ENCODE measurements at places on chromosomes 11 and 22.

DNA sequence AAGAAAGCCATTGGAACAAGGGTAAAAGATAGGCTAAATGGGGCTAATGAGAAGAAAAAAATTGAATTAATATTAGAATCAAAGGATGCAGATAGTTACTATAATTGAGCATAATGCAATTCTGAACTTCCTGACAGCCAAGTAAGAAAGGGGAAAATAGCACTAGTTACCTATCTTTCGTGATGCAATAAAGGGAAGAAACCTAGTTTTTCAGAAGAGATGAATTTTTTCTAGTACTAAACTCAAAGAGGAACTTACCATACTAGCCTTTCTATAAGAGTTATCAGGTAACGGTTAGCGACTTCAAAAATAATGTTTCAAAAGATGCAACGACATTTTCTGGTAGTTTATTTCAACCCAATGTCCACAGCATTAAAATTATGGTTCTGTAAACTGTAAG lies 8.8 kb upstream of the WT1 start:
- no peak for DNase-seq

- no peak for DNase-seq
These were observed 53.9 kb downstream of the GGTLC2 start for GRCh38 chr22:22698263-22698750.

DNA sequence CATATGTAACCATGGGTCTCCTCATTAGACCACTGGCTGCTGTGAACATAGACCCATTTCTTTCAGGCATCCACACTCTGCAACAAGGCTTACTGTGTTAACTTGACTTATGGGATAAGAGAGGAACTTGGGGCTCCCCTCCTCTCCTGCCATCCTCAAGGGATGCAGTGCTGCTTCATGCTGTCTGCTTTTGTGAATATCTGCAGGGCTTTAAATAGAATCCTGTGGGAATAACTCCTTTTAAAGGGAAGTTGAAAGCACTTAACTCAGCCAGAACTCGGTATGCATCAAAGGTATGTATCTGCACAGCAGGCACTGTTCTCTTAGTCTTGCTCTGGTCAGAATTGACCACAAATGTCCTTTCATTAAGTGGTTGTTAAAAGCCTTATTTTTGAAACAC lies 222.5 kb upstream of the KIRREL3 start:
- no peak for DNase-seq

- DNase-seq = no peak
These were observed 11.4 kb downstream of the ALDH3B2 start for GRCh38 chr11:67662835-67663531.

DNA sequence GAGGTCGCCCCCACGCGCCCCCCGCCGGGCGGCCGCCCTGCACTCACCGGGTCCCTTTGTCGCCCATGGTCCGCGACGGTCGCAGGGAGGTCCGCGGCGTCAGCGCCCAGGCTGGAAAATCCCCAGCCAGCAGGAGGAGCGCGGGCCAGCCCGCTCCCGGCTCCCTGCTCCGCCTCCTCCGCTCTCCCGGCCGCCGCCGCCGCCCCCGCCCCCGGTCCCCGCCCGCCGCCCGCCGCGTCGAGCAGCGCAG lies at the start of gene ARRB1:
TSS of gene ARRB1 (minus strand) at position 121 of the 250 bp plus-strand sequence. CDS start at position 67, 54 bp downstream.
- DNase-seq = no peak

- peak; percentile 13 for DNase-seq
These were observed 18.4 kb downstream of the SELENOO start for GRCh38 chr22:50218996-50219727.

GRCh38 chr11:2166091-2166851 lies 5.3 kb upstream of the INS start:
- DNase-seq = peak; percentile 22

DNA sequence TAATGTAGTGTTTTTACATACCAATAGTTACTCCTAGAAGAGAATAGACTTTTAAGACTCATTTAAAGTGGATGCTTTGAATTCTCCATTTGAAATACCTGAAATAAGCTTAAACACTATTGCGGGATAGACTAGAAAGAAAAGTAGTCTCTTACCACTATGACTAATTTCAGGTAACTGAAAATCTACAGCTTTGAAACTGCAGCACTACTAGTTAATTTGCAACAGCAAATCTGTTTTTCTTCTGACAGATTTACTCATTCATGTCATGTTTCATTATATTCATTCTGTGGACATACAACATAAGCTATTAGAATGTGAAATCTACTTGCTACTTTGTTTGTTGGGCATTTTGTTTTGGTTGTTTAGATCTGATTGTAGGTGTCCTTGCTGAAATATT lies 153.6 kb downstream of the MAML2 start:
- no peak for DNase-seq

DNA sequence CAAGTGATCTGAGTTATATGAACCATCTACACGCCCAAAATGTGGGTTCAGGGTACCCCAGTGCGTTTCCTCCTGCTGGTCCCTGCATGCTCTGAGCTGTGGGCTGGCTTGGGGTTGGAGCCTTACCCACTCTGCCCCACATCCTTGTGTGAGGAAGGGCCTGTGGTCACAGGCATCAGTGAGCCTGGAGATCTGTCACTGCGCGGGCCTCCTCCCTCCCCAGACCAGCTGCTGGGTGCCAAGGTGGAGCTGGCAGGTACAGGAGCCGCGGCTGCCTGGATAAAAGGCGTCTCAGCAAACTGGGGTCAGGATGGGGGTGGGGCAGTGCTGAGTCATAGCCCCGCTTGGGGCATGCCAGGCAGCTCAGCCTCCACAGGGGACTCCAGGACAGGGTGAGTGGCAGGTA lies 17.9 kb downstream of the GNAZ start:
- DNase-seq = no peak

GRCh38 chr11:68942095-68942620 lies 38.5 kb downstream of the IGHMBP2 start:
- DNase-seq = no peak

DNA sequence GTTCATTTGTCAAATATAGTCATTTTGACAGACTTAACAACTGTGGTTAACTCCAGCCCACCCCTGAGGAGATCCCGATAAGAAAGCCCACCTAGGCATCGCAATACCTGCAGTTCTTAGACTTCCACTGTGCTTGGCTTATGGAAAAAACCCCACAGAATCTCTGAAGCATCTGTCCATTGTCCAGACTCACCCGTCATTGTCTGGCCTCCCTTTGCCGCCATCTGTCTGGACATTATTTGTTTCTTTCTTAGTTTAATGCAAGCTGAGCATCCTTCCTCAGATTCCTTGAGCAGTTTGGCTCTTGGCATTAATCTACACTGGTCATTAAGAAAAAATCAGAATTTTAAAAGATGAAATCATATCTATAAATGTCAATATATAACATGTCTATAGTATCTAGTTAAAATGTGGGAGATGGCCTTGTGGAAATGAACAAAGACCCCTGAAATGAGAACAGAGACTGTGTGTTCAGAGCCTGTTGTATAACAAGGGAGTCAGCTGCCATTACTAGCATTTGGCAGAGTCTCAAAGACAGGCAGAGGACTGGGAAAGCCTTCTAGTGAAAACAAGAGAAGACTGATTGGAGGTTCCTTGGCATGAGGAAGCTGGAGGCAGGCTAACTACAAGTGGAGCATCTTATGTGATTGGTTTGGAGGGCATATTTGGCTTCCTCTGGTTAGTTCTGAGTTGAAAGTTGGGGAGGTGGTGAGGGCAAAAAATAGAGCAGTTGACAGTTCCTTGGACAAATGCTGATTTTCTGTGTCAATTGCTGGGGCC lies 80.4 kb downstream of the SPON1 start:
- no peak for DNase-seq

- DNase-seq = no peak
These were observed 87.4 kb downstream of the EIF3M start for GRCh38 chr11:32671051-32671450.

GRCh38 chr11:17014833-17015626 lies 816 bp upstream of the PLEKHA7 start:
- peak; percentile 10 for DNase-seq

- DNase-seq = no peak
These were observed 744.6 kb downstream of the FAM181B start for GRCh38 chr11:81989093-81989492.

DNA sequence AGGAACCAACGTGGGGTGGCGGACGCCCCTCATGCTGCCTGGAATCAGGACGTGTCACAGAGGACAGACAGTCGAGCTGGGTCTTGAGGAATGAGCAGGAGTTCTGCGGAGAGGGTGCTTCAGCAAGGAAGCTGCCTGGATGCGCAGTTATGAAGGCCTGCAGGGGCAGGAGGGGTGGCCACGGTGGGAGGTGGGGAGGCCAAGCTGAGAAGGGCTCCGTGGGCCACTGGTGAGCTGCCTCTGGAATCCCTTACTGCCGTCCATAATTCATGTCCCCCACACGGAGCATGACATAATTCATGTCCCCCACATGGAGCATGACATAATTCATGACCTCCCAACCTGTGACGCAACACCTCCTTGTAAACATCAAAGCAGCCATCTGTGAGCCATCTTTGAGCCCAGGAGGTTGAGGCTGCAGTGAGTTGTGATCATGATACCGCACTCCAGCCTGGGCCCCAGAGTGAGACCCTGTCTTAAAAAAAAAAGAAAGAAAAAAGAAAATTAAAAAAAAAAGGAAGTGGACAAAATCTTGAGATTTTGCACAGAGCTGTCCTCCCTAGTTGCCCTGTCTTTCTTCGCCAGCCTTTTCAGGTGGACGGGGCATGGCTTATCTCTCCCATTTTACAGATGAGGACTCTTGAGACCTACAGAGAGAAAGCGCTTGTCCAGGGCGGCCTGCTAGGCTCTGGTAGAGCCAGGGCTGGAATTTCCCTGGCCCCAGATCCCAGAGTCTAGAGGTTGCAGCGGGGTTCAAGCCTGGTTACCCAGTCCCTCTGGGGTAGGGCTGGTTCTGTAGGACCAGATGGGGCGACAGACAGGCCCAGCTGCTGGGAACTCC lies 24.3 kb upstream of the PICK1 start:
- DNase-seq = no peak

DNA sequence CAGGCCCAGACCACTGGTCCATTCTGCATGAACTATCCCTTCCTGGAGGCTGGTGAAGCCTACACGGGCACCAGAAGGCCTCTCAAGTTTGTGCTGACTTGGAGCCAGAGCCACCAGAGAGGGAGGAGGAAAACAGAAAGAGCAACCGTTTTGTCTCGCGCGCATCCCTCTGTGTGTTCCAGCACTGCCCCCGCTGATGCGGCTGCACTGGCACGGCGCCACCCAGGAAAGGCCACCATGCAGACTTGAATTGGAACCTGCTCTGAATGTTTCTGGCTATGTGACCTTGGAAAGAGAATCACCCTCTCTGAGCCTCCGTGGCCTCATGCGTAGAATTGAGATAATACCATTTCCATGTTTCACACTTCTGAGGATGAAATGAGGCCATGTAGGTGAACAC lies 7.4 kb upstream of the ACRV1 start:
- no peak for DNase-seq

- peak; percentile 36 for DNase-seq
These were observed 294.3 kb downstream of the OPCML start for GRCh38 chr11:133238027-133238426.

DNA sequence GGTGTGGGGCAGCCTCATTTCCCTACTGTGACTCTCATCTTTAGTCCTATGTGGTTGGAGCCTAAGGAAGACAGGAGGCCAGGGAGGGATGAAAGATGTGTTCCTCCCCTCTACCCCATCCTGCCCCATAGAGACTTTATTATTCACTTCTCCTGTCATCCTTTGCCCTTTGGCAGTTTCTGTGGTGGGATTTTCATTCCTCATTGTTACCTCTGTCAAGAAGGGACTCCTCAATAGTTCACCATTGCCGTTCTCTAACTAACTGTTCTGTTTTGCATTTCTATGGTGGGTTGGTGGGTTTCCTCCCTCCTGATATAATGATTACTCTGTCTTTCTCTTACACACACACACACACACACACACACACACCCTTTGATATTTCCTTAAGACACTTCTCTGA lies 202.3 kb downstream of the DSCAML1 start:
- DNase-seq = no peak

DNA sequence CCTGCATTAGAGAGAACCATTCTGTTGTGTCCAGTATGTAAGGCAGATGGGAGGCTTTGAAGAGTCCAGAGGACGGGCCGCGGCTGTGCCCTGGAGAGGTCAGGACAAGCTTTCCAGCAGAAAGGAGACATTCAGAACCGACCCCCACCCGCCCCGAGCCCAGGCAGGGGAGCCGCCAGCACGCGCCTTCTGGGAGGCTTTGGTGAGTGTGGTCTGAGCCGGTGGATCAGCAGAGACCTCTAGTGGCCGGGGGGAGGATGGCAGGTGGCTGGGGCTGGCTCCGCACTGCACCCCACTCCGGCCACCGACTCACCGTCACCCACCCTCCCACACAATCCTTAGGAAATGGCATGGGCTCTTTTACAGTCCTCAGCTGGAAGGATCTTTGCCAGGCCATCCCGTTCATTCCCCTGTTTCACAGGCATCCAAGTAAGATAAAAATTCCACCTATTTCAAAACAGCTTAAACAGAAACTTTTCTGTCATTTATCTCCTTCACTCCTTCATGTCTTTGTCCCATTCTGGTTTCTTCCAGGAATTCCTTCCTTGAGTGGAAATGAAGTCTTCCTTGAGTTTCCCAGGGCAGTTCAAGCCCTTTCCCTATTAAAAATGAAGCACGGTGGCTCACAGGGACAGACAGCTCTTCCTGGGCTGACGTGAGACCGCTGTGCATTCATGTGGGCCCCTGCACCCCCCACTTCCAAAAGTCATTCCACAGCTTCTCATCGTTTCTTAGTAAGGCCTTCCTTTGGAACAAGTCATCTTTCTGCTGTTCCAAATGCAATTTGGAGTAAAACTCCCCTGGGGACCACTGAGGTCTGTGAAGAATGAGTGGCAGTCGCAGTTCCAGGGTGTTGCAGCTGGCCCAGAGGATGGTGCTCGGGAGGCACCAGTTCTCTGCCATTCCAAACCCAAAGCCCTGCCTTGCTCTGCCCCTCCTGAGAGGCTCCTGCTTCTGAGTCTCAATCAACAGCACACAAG lies 91.0 kb downstream of the FEZ1 start:
- peak; percentile 39 for DNase-seq

DNA sequence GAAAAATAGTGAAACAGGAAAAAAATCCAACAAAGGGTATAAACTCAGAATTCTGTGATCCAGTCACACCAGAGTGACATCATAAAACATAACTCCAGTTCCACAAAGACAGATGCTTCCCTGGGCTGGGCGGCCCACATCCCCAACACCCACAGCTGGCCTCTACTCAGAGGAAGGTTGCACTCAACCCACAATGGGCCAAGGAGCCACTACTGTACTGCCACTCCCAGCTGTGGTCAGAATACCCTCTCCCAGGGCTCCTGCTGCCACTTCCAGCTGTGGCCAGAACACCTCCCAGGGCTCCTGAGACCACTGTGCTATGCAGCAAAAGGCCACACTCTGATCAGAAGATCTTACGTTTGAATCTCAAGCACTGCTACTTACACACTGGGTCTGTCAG lies 18.3 kb downstream of the SMCO4 start:
- DNase-seq = no peak

- no peak for DNase-seq
These were observed 18.4 kb downstream of the OR2AT4 start for GRCh38 chr11:75078233-75078632.

Data from NCI-H2081 (cell line).